Smooth muscle cell of the brain vasculature (primary cell): ENCODE measurements at places on chromosomes 4 and X.

DNA sequence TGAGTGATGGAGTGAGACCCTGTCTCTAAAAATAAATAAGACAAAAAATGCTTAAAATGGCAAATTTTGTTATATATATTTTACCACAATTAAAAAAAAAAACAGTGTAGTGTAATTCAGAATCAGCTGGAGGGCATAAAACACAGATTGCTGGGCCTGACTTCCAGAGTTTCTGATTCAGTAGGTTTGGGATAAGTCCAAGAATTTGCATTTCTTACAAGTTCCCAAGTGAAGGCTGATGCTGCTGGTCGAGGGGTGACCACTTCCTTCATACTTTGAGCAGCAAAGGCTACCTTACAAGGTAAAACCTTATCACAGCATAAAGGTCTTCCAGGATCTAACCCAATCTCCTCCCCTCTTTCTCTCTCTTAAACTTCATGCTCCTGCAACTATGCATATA, 40.7 kb downstream of the KLHL8 start:
- no peak for DNase-seq

- DNase-seq: no peak
These were observed 5.2 kb downstream of the POU4F2 start for GRCh38 chr4:146643812-146644401.

DNA sequence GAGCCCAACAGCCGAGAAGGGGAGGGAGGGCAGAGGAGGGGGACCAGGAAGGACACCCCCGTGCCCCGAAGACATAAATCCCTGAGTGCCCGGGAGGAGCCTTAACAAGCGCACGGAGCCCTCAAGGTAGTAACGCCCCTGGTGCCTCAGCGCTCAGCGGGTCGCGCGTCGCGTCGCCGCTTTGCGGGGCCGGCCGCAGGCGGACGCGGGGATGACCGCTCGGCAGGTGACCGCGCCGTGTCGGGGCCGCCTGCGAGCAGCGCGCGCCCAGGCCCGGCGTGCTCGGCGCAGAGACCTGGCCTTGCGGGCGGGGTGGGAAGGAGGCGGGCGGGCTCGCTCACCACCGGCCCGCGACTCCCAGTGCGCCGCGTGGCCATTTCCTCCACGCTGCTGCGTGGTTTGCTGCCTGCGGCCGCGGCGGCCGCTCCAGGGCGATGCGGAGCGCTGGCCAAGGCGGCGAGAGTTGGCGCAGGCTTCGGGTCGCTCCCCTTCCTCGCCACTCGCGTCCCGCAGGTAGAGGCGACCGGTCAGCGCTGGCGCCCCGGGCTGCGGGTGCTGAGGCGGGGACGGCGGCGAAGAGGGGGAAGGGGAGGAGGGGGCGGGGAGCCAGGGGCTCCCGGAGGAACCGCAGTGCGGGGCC, 632 bp downstream of the CCSER1 start:
- no peak for DNase-seq

DNA sequence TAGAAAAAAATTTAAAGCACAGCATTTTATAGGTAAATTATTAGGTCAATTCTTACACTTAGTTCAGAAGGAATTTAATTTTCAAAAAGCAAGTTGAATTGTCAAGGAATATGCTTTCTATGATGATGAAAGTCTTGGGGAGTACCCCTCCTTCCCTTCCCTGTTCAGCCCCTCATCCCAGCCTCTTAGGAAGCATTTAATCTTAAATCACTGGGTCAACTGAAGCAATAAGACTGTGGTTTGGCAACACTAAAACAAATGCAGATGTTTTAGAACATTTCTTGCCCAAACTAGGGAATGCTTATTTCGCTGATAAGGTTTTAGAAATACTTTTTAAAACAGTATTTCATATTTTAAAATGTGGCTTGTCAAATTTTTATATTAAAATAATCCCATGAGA, 19.1 kb upstream of the ARSJ start:
- DNase-seq: no peak

- DNase-seq: peak; percentile 40
These were observed 73.1 kb downstream of the PACRGL start for GRCh38 chr4:20773144-20773997.

- DNase-seq: no peak
These were observed 61.2 kb downstream of the PASD1 start for GRCh38 chrX:151624677-151625076.

DNA sequence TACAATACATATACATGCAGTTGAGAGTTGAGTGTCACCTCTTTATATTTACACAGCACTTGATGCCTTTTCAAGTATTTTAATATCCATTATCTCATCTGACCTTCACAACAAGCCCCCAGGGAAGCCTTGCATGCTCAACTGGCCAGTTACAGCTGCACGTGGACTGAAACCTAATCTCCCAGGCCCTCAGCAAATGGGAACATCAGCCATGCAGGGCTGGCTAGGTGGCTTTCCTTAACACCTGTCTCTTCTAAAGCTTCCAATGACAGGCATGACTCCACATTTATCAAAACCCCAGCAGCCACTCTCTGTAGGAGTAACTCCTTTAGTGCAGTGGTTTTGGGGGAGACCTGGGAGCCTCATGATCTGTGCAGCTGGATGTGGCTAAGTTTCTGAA, 56.4 kb downstream of the PHKA2 start:
- no peak for DNase-seq

GRCh38 chrX:95703696-95704095, 980.9 kb upstream of the DIAPH2 start:
- no peak for DNase-seq

GRCh38 chrX:69094977-69095669, 70.1 kb downstream of the PJA1 start:
- no peak for DNase-seq

- DNase-seq: no peak
These were observed 198.0 kb downstream of the GALNTL6 start for GRCh38 chr4:172011196-172011595.

DNA sequence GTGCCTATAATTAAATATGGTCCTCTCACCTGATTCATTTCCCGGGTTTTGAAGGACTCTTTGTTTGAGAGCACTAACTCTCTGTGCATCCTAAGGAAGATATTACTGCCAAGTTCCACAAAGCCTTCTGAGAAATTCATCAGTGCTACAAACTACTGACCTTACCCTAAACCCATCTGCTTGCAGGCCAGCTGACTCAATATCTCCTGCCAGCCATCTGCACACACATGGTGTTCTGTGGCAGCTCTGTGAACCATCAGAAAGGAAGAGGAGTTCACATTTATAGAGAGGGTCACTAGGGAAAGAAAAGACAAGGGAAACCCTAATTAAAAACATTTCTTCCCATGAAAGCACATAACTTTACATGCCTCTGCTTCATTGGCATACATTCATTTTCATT, 156.7 kb downstream of the ATP10D start:
- DNase-seq: no peak

- no peak for DNase-seq
These were observed 125.4 kb downstream of the RASL11B start for GRCh38 chr4:52987392-52988056.

DNA sequence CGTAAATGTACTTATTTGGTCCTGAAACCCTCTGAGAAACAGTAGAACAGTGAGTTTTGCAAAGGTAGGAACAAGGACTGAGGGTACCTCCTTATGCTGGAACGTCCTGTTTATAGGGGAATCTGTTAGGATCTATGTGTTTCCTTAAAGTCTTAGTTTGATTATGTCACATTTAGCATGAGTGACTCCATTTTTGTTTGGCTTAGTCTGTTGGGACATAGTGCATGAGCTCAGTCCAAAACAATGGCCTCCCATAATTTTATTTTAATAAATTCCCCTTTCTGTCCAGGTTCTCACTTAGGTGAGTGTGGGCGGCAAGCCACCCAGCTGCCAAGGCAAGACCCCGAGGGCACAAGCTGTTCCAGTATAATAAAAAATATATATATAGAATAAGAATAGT, 27.7 kb downstream of the HTT-AS start:
- no peak for DNase-seq

DNA sequence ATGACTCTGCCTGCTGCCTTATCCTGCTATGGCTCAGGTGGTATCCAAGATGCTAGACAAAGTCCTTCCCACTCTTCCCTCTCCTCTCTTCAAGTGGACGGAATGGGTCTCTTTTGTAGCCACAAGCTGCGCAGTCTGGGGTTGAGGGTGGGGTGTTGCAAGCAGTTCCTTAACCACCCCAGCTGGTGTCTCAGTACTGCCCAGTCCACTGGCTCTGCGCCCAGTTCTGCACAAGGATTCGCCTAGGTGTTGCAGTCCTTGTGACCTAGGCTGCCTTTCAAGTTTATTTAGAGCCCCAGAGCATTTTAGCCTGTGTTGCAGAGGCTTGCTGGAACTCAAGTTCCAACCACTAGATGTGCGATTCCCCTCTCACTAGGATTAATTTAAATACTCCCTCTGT, 120.7 kb downstream of the NEXMIF start:
- no peak for DNase-seq

DNA sequence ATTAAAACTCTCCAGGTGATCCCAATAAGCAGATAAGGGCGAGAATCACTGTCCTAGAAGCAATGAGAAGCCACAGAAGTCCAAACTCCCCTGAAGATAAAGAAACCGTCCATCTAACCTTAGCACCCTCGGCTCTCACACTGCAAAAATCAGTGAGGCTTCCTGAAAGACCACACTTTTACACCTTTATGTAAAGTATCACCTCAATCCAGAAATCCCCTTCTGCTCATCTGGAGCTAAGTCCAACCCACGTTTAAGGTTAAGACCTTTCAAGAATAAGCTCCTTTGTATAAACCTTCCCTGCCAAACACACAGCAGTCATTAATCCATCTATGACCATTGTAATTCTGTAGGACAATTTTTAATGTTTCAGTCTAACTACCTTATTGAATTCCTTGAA, 41.7 kb downstream of the LIN54 start:
- no peak for DNase-seq

GRCh38 chr4:13533670-13534343, 10.5 kb downstream of the NKX3-2 start:
- no peak for DNase-seq

DNA sequence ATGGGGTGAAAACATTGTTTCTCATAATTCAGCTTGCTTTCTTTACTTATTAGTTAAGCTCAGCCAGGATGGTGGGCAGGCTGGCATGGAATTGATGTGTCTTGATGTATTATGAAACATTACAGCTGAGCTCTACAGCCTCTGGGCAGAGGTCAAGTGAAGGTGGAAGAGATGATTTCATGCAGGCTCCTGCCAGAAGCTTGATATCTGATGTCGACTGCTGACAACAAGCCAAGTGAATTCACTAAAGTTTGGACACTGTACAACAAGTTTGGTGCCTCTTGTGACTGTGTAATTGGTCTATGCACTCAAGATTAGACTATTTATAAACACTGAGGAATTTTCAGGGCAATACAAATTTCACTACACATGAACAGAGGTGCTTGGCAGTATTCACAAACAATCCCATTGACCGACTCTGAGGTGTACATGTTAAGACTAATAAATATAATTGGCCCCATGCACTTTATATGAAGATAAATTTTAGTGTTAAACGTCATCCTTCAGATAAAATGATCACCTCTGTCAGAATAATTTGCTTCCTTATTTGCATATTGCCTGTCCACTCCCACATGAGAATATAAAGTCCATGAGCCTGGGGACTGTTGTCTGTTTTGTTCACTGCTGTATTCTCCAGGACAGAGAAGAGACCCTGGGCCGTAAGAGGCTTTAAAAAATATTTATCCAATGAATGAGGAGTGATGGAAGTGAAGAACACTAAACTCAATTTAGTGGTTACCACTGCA, 612.2 kb downstream of the IQCM start:
- no peak for DNase-seq

DNA sequence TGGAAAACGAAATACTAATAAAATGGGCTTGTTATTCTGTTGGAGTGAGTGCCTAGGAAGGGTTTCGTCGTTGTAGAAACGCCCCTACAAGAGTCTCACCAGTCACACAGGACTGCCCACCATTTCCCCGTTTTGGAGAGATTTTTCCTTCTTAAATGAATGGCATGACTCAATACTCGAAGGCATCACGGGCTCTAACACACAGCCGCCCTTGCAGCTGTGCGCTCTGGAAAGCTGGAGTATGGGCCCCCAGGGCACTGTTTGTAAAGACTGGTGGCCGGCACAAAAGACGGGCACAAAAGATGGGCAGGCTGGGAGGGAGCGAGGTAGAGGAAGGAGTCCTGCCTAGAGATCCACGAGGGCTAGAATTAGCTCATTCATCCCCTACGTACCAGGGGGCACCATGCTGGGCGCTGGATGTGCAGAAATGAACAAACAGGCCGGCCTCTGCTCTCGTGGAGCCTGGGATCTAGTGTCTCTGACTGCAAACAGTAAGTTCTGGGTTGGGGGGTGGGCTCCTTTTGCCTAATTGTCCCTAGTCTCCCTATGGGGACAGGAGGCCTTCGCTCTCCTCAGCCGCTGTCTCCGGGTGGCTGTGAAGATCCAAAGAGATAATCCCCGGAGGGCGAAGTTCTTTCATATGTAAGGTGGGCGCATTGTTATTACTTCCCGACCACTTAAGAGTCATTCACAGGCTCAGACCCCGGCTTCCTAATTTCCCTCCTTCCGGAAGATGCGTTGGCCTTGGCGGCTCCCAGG, 1.0 kb upstream of the SFRP2 start:
- DNase-seq: no peak

DNA sequence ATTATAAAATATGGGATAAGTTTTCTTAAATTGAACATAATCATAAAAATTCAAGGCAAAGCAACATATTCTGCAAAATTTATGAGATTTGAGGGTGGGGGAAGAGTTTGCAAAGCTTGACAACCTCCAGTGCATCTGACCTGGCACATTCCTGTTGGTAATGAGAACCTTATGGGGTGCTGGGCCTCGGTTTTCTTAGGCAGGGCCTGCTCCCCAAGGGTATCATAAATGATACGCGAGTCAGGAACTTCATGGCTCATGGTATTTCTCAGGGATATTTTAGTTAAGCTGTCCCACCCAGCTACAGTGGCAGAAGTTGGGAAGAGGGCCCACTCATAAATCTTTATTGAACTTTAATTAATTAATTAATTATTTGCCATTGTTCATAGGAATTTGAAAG, 13.2 kb downstream of the AFF2 start:
- DNase-seq: no peak

GRCh38 chr4:145047151-145047550, 50.8 kb downstream of the ANAPC10 start:
- no peak for DNase-seq

DNA sequence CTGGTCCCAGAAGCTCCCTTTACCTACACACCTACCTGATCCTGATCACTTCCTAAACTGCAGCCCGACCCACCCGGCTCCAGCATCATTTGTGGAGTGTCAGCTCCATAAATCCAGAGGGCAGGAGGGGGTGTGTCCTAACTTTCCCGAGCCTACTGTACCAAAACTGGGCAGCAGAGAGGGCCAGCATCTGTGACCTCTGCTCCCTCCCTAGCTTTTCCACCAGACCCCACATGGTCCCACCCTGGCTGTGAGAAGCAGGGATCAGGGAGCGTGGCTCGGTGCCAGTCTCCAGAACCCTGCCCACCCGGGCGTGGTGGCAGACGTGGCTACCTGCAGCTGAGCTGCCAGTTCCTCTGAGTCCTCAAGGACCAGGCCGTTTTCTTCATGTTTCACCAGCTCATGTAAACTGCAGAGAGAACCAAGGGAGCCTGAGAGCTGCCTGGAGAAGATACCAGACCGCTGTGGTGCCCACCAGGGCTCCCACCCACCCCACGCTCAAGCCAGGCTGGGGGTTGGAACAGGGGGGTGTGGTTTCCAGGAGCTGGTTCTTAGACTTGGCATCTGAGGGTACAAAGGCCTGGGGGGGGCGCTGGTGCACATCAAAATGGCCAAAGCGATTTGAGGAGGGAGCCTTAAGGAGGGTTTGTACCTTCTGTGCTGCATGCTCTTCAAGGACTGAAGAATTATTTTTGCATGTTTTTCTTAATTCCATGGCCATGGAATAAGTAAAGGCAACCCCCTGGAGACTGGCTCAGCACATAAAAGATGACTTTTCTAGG, 76.7 kb upstream of the DRD5 start:
- DNase-seq: no peak
